ENCODE measurements at places on chromosomes 2 and 18. TPM values are rescaled to one million over a fixed set of nuclear protein-coding genes. Genes with fewer than 3 reads are reported as not detected.
A peak's percentile ranks its signal among the peaks of the same experiment; 100 is the strongest.

DNA sequence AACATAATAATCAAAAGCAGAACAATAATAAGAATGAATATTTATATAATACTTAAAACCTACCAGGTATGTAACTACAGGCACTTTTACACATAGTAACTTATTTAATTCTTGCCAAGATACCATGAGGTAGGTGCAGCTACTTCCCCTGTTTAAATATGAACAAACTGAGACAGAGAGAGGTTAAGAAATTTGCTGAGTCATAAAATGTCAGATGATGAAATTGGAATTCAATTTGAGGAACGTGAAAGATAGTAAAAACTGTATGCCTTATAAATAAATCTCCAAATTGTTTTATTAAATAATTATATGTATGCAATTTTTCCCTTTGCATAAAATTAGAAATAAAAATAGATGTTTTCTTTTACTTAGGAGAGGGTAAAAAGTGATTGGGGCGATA lies 1103.3 kb upstream of the NRXN1 start:
- DNase-seq = no peak

- peak; percentile 89 for DNase-seq
These were observed 60.1 kb upstream of the GLI2 start for GRCh38 chr2:120675460-120676130.

DNA sequence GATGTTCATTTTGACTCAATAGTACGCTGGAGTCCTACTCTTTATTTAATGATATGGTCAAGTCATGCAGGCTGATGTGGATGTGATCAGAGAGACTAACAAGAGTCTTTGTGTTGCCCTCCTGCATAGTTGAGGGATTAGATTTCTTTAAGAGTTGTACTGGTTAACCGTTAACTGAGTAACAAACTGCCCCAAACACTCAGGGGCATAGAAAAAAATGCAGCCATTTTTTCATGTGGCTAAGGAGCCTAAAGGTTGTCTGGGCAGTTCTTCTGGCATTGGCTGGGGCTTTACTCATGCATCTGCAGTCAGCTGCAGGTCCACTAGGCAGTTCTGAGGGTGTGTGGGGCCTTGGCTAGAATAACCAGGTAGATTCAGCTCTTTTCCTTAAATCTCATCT lies 32.5 kb downstream of the DOCK10 start:
- DNase-seq = no peak

DNA sequence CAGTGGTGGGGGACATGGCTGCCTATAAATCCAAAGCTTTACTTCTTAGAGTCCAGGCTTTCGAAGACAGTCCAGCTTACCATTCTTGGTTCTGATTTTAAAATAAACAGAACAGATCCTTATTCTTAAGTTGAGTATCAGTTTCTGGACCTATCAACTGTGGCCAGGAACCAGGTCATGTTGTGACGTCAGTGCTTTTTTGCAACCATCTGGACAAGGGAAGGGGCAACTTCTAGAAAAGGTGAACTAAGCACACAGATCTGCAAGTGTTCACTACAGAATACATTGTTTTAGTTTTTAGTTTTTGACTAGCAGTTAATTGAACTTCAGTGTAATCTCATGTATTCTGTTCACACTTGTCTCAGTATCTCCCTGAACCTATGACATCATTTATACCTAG lies 326.0 kb upstream of the MGAT5 start:
- DNase-seq = no peak

DNA sequence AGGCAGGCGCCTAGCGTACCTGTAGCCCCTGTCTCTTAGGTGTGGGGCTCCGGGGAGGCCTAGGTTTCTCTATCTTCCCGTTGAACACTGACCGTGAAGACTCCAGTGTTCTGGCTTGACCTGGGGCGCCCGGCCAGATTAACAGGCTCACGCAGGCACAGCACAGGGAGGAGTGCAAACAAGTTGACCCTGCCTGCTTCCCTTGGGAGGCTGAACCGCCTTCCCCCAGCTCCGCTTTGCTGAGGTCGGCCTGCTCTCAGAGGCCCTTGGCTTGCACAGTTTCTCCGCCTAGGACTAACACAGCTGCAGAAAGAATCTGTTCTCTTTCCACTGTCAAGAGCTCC lies 567 bp downstream of the PCYOX1 start:
- DNase-seq = peak; percentile 91

DNA sequence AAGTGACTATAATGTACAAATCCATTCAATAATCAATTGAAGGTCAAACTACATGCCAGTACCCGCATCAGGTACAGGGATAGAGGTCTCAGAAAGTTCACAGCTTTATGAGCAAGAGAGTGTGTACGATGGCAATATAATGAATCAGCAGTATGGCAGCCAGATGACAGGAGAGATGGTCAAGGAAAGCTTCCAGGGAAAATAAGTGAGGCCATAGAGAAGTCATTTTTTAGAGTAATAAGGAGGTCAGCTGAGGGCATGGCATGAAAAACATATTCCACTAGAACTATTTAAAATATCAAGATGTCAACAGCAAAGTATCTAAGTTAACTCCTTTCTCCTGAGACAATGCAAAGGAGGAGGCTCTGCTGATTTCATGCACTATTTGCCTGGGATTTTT lies 108.0 kb downstream of the SLC8A1 start:
- DNase-seq = no peak

- DNase-seq = no peak
These were observed 57.6 kb downstream of the GDF7 start for GRCh38 chr2:20724500-20725053.

- DNase-seq = no peak
These were observed 253.5 kb downstream of the DCDC2C start for GRCh38 chr2:3956892-3957291.

DNA sequence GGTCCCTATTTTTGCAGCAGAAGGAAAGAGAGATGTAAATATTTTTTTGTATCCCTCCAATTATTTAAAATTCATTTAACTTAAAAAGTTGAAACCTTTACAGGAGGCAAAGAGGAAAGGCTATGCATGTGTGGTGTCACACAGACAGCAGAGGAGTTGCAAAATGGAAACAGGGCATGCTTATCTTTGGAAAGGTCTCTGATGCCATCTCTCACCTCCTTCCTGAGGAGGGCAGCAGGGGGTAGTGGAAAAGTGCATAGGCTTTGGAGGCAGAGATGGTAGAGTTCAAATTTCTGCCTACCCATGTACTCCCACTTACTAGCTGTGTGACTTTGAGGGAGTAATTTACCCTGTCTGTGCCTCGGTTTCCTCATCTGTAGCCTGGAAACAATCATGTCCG lies 99.6 kb upstream of the MCFD2 start:
- DNase-seq = no peak

DNA sequence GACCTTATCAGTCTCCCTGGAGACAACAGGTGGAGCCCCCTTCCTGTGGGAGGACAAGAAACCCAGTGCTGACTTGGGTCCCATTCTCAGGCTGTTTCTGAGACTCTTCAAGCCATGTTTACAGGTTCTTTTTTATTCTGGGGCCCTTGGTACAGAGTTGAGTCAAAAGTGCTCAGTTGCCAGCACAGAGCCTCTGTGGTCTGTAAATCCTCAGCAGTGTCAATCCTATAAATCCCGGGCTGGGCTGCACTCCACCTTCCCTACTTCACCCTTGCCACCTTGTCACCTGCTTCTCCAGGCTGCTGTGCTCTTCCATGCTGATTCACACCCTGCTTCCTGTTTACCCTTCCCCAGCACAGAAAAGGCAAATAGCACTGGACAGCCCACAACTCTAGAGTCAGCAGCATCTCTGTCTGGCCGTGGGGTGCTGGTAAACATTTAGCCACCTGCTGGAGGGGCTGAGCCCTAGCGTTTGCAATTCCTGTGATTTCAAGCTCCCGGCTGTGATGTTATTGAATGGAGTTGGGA lies 74.7 kb downstream of the TNFRSF11A start:
- no peak for DNase-seq

- no peak for DNase-seq
These were observed 11.4 kb downstream of the ASIC4 start for GRCh38 chr2:219525533-219526232.

DNA sequence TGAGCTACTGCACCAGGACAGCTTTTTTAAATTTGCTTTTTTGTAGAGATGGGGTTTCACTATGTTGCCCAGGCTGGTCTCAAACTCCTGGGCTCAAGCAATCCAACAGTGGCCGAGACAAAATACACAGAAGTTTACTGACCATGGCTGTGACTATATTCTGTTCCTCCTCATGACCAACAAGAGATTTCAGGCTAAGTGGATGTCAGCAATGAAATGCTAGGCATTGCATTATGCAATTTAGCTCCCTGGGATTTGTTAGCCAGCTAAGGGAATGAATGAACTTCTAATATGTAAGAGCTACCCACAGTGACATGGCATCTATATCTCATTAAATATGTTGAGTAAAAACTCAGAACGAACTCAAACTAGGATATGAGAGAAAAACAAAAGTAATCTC lies 81.9 kb upstream of the MBOAT2 start:
- DNase-seq = no peak

- DNase-seq = no peak
These were observed 239.1 kb downstream of the FAM210A start for GRCh38 chr18:13487237-13487636.

- DNase-seq = no peak
These were observed 201.1 kb downstream of the SH3RF3 start for GRCh38 chr2:109330056-109330455.

- no peak for DNase-seq
These were observed 227.5 kb downstream of the C1D start for GRCh38 chr2:67835266-67835665.

DNA sequence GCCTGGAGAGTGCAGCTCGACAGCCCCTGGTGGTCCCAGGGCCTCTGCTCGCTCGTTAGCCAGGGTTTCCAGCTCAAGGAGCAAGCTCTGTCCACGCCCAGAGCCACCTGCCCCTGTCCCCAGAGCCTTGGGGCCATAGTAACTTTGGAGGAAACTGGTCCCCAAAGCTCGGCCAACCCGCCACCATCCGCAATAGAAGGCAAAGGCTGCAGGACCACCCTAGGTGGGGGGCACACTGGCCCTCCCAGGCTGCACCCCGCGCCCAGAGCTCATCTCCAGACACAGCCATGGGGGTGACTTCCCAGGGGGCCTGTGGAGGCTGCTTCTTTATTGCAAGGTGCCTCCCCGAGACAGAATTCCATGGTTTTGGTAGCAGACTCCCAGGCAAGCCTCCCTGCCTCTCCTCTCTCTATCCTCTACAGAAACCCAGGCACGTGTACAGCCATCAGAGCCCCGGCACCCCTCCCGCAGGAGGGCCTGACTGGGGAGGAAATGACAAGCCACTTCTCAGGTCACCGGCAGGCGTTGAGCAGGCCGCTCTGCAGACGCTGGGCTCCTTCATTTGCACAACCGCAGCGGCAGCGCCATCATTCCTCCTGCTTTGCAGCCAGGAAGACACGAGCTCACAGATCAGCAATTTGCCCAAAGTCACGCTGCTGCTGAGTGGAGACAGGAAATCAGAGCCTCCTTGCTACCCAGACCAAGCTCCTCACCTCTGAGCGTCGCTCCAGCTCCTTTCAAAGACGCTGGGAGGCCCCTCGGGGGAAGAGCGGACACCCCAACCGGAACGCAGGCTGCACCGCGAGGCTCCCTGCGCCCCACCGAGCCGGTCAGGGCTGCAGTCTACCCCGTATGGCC lies 80.2 kb downstream of the NDUFA10 start:
- DNase-seq = peak; percentile 90

DNA sequence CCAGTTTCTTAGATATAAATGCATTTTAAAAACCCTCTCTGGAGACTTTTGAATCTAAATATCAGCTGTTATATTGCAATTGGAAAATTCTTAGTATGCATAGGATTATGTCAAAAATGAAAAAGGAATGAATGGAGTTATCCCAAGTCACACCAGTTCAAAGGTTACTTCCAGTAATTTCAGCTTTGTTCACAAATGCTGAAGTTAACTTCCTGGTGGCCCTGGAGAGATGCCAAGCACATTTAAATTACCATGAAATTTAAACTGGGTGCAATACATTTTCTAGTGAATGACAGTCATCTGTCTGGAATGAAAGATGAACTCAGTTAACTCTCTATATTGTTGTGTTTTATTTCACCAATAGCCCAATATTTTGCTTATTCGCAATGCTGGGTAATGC lies 753.9 kb downstream of the SUCLG1 start:
- DNase-seq = no peak

- DNase-seq = no peak
These were observed 105.5 kb downstream of the THADA start for GRCh38 chr2:43490252-43490786.

GRCh38 chr2:43155851-43156411 lies 70.5 kb downstream of the ZFP36L2 start:
- DNase-seq = no peak

GRCh38 chr2:23502096-23502495 lies 117.1 kb downstream of the KLHL29 start:
- DNase-seq = no peak

- DNase-seq = no peak
These were observed 98.5 kb downstream of the MYOM1 start for GRCh38 chr18:3121259-3121658.

DNA sequence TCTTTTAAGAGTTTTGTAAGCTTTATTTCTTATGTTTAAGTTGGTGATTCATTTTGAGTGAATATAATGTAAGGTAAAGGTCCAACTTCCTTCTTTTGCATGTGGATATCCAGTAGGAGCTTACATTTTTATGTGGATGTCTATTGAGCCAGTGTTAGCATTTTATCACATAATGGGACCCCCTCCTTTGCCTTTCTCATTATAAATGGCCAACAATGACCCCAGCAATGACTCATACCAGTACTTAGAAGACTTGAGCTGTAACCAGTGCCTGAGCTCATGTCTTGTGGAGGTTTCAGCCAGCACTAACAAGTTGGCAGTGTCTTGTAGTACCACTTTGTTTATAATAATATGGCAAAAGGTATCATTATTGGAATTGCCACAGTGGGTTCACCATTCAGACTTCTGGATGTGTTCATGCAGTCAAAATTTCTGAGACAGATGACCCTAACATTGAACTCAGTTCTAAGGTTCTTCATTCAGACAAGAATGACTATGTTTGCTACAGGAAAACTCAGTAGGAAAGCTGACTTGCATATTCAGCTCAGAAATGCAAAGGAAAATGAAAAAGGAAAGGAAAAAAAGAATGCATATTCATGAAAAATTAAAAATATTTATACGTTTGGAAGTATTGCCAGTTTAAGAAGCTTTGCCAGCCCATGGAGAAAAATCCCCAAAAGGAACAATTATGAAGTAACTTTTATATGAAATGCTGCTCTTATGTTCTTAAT lies 41.0 kb downstream of the CDKL4 start:
- no peak for DNase-seq

GRCh38 chr2:120005834-120006521 lies 6.9 kb upstream of the EPB41L5 start:
- no peak for DNase-seq

Gene IL18RAP
- 4.1 TPM for total RNA-seq

Gene HTRA2
- total RNA-seq = 30.4 TPM

Gene TRPM8
- not detected for total RNA-seq

Gene ELOA2
- total RNA-seq = not detected

Gene PARD6G
- 5.1 TPM for total RNA-seq

Gene LRRC30
- not detected for total RNA-seq

Gene SKOR2
- not detected for total RNA-seq

Gene ECEL1
- total RNA-seq = 2.8 TPM

Gene ICA1L
- 11.1 TPM for total RNA-seq

Gene OR6B2
- total RNA-seq = not detected

Gene PHOSPHO2
- 3.8 TPM for total RNA-seq

Gene LRRTM1
- 0.10 TPM for total RNA-seq

Gene NPPC
- total RNA-seq = 9.2 TPM

All from posterior vena cava (tissue), 2 donors.